ENCODE measurements at places on chromosomes 16 and 17.

DNA sequence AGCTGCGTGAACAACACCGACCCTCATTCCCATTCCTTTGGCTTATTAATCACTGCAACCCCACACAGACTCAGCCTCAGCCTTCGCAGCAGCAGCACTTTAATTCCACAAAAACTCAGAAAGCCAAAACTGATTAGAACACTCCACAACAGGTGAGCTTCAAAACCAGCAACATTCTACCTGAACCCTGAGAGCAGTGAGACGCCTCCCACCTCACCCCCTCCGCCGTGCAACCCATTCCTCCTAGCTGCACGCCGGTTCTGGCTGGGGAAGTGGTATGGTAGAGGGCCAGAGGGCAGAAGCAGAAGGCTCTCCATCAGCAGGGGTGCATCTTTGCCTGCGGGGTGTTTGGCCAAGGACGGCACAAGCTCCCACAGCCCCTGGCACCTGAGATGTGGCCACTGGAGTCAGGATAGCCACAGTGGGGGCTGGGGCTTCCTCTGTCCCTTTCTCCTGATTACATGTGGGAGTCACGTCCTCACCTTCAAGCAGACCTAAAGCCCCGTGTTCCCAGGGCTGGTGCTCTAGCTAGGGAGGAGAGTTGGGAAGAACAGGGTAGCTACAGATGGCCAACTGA lies 1.6 kb downstream of the BORCS6 start:
- no peak for DNase-seq

- DNase-seq, result no peak
Measured at GRCh38 chr17:48586355-48587258, 3.4 kb downstream of the HOXB3 start.

DNA sequence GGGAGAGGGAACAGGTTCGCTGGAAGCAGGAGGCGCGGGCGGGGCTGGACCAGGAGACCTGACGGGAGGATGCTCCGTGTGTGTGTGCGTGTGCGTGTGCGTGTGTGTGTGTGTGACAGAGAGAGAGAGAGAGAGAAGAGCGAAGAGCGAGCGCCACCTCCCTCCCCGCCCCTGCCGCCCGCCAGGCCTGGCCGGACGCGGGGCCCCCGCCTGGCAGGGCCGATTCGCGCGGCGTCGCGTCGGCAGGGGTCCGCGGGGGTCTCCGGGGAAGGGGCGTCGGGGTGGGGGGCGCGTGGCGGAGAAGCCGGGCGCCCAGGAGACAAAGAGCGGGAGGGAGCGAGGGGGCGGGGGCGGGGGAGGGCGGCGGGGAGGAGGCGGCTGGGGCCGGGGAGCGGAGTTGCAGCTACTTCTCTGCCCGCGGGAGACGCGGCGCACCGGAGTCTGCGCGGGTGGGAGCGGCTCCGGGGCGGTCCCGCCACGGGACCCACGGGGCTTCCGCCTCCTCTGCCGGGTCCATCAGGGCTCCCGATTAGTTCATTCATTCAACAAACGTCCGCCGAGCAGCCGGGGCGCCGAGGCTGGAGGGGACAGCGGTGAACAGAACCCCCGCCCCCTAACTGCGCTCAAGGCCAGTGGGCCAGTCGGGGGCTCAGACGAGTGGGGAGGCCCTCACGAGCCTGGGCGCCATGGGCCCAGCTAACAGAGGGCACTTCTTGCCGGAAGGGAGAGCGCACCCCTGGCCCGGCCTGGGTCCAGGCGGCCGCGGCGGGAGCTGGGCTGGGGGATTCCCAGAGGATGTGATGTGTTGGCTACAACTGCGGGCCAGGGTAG lies at the start of gene SAMD14:
SAMD14 (minus strand) TSS at position 433 of the 831 bp plus-strand sequence. CDS start 5,201 bp downstream, outside the sequence.
- DNase-seq, result no peak

GRCh38 chr16:56700195-56700594 lies 17.9 kb downstream of the MT1X start:
- DNase-seq, result no peak

GRCh38 chr17:42676424-42677011 lies at the start of gene PLEKHH3:
Gene PLEKHH3, minus strand, starts transcription at chr17:42676994. Its CDS starts 431 bp downstream, at chr17:42676563.
- DNase-seq, result no peak

- no peak for DNase-seq
Measured at GRCh38 chr17:50447870-50448595, 20.6 kb downstream of the CHAD start.

- DNase-seq, result no peak
Measured at GRCh38 chr16:15847611-15848175, 9.1 kb downstream of the MYH11 start.

GRCh38 chr17:78802459-78802858 lies 20.4 kb upstream of the CYTH1 start:
- no peak for DNase-seq

- DNase-seq, result peak; percentile 61
Measured at GRCh38 chr17:45052052-45052772, 780 bp upstream of the DCAKD start.

GRCh38 chr16:84913315-84913714 lies 93.5 kb downstream of the CRISPLD2 start:
- no peak for DNase-seq

DNA sequence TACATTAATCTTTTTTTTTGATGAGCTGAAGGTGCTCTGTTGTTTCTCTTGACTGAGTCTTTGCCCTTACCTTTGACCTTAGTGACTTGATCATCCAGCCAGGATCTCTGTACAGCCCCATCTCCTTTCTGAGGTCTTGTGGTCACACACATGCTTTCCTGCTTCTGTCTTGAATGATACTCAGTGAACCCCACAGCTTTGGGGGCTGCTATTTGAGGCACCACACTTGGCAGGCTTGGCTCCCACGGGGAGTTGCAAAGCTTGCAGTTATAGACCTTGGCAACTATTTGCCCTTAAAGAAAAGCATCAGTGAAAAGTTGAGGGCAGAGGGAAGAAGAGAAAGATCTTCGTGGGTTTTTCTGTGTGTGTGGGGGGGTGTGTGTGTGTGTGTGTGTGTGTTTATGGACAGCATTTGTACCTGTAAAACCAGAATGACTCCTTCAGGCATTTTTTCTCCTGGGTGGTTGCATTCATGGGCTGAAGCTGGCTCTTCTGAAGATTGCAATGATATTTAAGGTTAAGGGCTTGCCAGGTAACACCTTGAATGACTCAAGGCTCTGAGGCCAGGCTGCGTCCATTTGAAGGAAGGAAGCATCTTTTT lies 101.6 kb downstream of the MSI2 start:
- DNase-seq, result no peak

GRCh38 chr17:60129164-60129563 lies 20.6 kb upstream of the CA4 start:
- DNase-seq, result no peak

DNA sequence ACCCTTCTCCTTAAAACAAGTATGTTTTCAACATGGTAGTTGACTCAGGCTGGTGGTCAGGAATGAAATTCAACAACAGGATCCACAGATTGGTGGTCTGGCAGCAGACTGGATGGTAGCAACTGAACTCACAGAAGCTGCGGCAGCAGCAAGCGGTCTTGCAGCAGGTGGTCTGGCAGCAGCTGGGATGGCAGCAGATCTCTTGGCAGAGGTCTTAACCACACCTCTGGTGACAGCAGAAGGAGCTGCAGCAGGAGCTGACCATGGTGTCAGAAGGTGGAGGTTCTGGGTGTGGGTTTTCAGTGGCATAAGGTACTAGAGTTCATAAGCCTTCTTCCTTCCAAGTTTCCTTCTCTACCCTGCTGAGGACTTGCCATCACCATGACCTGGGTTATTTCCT lies 2.2 kb upstream of the KRTAP4-1 start:
- no peak for DNase-seq

GRCh38 chr17:78879635-78880186 lies 23.3 kb downstream of the CEP295NL start:
- no peak for DNase-seq

GRCh38 chr17:56880571-56880970 lies 33.3 kb downstream of the TRIM25 start:
- no peak for DNase-seq

DNA sequence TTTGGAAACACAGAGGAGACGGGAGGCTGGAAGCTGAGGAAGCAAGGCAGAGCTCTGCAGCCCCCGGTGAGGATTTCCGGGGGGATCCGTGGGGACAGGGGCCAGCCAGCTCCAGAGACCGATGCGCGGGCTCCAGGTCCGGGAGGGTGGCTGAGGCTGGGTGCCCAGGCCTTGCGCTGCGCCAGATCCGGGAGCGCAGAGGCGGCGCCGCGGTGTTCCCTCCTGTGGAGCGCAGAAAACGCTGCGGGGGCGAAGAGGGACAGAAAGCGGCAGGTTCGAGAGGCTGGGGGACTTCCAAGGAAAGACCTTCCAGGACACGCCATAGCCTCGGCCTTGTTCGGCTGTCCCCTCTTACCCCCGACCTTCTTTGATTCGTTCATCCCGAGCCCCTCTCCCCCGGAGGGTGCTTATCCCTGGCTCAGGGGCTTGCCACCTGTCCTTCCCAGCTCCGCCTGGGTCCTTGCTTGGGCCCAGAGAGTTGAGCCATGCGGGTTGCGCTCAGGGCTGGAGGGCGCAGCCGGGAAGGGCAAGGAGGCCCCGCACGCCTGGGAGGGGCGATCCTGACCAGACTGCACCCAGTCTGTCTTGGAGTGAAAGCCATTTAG lies 697 bp upstream of the SHISA9 start:
- DNase-seq, result no peak

- DNase-seq, result no peak
Measured at GRCh38 chr16:88022076-88023042, 71.1 kb downstream of the BANP start.

- DNase-seq, result no peak
Measured at GRCh38 chr17:35147375-35147905, at the start of gene UNC45B. Gene UNC45B, plus strand, starts transcription at chr17:35147817. Its CDS starts 447 bp downstream, at chr17:35148264.

DNA sequence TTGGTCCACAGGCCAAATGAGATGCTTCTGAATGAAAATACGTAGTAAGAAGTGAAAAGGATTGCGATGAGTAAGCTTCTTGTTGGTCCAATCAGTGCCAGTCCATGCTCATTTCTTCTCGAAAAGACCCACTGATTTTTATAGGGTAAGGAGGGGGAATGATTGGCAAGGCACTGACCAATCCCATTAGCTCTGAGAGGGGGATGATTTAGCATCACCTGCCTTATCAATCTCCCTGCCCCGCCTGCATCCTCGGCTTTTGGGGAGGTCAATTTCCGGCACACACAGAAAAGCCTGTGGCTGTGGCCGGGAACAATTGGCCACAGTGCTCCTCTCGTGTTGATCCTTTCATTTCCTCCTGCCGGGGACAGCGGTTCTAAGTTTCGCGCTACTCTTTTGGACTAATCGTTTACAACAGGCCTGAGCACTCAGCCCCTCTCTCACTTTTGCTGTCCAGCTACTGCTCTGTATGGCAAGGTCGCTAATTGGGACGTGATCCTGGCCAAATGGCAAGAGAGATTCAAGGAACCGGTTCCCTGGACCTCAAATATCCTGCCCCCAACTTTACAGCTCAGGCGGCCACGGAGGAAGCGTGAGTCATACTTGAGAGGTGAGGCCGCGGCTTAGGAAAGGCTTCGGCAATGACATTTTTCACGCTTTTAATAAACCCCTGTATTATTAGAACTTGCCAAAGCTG lies 43.1 kb downstream of the TBX4 start:
- no peak for DNase-seq

- no peak for DNase-seq
Measured at GRCh38 chr17:5035315-5035714, at the start of gene SLC52A1. Gene SLC52A1, minus strand, starts transcription at chr17:5035426. Its CDS starts 820 bp downstream, at chr17:5034606.

GRCh38 chr16:10812312-10813098 lies 6.1 kb downstream of the TVP23A start:
- no peak for DNase-seq

DNA sequence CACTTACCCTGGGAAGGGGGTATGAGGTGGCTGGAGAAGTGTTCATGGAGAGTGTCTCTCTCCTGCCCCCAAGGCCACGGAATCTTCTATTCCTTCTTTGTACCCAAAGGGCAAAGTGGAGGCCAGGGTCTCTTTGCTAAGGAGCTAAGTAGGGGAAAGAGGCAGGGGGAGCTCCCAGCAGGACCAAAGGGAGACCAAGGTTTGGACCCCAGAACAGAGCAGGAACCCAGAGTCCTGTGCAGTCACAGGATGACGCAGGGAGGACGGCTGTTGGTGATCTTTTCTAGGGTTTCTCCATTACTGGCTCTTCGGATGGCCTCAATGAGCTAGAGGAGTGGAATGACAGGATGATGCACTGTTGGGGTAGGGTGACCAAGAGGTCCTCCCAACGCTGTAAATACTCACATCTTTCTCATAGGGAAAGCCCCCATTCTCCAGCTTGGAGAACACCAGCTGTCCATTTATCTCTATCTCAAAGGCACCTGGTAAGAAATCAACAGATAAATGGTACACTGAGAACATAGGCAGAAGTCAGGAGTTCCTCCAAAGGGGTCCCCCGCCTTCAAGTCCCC lies 966 bp downstream of the MIEN1 start:
- no peak for DNase-seq

GRCh38 chr16:31196324-31197088 lies 6.1 kb downstream of the PYCARD start:
- no peak for DNase-seq

DNA sequence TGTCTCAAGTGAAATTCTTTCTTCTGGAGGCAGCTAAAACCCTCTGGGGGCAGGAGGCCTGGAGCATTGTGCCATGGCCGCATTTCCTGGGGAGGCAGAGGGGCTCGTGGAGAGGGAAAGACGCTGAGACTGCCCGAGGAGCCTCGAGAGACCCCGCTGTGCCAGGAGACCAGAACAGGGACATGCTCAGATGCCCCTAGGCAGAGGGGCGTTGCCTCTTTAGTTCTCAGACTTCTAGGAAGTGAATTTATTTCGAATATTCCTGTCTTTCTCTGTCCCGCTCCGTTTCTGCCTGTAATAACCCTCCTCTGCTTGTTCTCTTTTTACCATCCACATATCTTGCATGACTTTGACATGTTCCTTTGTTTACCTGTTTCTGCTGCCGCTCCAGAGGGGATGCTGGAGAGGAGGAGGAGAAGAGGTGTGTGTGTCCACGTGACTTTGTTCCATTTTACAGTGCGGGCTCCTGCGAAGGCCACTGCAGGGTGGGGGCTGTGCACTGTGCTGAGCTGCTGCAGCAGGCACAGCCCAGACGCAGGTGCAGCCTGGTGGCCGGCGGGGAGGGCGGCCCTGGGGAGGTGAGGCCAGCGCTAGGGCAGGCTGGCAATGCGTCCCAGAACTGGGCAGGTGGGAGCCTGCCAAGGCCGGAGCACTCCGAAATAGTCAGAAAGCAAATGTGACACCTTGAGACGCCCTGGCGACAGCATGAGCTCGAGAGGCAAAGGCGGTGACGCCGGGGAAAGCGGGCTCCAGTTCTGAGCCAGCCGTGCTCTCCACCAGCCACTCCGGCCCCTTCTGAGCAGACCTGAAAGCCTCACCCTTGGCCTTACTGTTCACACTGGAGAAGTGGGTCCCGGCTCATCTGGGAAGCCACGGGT lies 29.9 kb downstream of the CIBAR2 start:
- no peak for DNase-seq

DNA sequence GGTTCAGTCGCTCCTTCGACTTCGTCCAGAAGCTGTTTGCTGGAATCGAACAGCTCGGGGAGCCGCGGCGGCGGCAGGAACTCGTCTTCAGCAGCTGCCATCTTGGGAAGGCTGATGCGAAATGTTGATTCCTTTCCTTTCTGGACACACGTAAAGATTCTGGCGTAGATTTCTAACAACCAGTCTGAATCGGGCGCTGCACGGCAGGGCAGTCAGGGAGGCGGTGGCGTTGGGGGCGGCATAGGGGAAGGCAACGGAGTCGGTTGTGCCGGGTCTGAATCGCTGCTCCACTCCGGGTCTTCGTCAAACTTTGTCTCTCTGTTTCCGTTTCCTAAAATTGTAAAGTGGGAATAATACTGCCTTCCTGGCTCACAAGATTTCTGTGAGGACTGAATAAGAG lies 30.3 kb downstream of the TEX14 start:
- no peak for DNase-seq

All from AML-193 (cell line).